ENCODE measurements at places on chromosomes 12 and 14.

- DNase-seq: no peak
These were observed 226.8 kb upstream of the HMGA2 start for GRCh38 chr12:65597527-65597926.

GRCh38 chr12:116600959-116601918 is 42.1 kb downstream of the MAP1LC3B2 start:
- DNase-seq: no peak

DNA sequence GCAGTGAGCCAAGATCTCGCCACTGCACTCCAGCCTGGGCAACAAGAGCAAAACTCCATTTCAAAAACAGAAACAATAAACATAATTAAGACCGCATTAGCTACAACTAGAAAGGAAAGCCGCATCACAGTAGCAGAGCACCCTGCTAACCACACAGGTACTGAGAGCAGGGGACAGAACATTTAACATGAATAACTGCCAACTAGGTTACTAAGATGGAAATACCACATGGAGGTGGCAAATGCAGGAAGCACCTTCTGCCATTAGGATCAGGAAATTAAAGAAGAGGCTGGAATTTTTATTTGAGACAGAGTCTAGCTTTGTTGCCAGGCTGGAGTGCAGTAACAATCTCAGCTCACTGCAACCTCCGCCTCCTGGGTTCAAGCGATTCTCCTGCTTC is 41.9 kb downstream of the CDC42BPB start:
- no peak for DNase-seq

GRCh38 chr12:23209793-23210192 is 584.8 kb downstream of the ETNK1 start:
- DNase-seq: no peak

GRCh38 chr12:75161488-75161887 is 48.2 kb downstream of the KCNC2 start:
- no peak for DNase-seq

GRCh38 chr14:90785876-90786450 is 30.3 kb downstream of the TTC7B start:
- DNase-seq: no peak

DNA sequence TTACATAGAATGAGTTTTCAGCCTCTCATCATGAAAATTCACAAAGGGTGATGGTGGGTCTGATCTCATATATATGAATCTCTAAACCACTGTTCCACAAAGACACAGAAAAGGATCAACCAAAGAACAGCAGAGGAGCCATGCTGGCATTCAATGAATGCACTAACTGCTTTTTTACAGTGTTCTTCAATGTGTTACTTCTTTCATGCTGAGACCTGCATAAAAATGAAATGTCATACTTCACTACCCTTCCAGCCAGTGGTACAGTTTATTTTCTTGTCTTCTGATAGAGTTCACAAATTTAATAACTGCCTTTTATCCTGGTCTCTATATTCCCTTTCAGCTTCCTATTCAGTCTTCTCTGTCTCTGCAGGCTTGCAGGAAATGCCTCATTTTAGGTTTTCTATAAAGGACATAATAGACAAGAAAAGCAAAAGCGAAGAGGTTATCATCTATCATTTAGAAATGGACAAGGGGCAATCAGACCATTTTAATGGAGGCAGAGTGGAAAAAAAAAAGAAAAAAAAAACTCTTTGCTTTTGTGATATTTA is 836.7 kb upstream of the FOXG1 start:
- DNase-seq: no peak

- DNase-seq: no peak
These were observed 7.6 kb upstream of the BMP4 start for GRCh38 chr14:53964249-53964648.

DNA sequence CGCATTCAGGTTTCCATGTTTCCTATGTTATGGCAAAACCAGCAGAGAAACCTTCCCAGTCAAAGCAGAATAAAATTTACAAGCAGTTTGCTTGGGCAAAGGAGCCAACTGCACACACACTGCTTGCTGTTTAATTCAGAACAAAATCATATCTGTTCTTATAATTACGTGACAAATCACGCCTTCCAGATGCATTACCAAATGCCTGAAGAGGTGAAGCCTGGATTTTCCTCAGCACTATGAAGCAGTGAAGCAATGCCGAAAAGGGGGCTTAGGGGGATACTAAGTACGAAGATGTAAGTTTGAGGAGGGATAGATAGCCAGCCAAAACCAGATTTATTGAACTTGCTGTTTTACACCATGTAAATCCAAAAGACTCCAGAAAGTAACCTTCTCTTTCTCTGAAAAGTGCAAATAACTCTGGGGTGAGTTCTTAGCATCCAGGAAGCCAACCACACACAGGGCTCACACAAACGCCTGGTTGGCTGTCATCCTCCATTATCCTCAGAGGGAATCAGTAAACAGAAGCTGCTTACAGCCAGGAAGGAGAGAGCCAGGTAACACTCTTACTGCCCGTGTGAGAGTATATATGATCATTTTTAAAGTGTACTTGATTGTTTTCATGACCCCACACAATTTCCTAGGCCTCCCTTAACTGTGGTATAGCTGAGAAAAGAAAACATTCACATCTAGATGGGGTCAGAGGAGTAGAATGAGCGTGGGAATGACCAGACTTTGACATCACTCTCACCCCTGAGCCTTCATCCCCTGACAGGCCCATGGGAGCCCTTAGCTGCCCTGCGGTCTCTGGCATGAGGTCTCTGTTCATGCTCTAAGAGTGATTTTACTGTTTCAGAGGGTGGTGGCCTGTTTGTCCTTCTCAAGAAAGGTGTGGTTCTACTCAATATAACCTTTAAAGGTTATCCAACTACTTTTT is 442.5 kb downstream of the EGLN3 start:
- no peak for DNase-seq

- DNase-seq: no peak
These were observed 858 bp downstream of the SLC35F4 start for GRCh38 chr14:57865066-57865402.

DNA sequence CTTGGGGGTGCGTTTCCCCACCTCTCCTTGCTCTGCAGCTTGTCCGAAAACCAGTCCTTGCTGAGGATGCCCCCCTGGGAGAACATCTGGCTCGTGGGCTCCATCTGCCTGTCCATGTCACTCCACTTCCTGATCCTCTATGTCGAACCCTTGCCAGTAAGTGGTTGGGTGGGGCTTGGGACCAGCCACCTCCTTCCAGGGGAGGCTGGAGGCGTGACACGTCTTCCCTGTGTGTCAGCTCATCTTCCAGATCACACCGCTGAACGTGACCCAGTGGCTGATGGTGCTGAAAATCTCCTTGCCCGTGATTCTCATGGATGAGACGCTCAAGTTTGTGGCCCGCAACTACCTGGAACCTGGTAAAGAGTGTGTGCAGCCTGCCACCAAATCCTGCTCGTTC is 57.5 kb downstream of the ANAPC7 start:
- no peak for DNase-seq

DNA sequence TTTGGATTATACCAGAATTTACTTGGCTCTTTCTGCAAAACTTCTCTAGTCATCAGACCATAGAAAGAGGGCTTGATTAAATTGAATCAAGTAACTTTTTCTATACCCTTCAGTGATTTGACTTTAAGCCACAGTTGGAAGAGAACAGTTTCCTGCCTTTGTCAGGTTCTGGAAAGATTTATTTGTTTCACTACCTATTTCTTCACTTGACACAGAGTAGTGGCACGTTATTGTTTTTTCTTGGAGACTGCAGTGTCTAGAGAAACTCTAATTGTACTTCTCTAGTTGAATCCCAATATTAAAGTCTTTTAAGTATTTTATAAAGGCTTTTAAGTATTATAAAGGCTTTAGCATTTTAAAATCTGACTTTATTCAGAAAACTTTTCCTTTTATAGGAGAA is 138.1 kb downstream of the TMEM117 start:
- no peak for DNase-seq

DNA sequence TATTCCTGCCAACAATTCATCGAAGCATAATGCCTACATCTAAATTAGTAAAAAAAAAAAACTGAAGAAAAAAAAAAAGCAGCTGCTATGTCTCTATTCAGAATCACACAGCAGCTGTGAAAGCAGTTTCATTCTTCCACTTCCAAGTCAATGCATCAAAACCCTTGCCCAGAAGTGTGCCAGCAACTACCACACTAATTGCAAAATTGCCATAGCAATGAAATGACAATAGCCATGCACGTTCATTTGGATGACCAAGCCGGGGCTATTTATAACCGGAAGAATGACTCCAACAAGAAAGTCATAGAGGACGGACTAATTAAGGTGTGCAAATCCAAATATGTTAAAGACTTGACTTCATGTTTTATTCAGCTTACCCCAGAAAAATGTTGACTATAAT is 42.5 kb downstream of the SLC2A13 start:
- no peak for DNase-seq

DNA sequence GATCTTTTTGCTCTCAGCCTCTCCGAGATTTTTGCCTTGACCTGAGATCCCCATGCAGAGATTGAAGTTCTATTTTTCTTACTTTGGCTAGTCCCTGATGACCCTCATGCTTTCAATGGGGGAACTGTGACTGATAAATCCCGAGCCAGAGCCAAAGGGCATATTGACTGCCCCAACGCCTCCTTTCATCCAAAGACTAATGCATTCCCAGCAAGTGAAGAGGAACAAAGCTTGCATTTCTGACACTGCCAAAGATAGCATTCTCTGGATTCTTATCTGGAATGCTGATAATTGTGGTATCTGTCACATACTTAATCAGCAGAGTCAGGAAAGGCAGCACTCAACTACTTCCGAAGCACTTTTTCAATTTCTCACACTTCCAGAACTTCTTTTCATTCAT is 152.3 kb upstream of the EGLN3 start:
- DNase-seq: no peak

DNA sequence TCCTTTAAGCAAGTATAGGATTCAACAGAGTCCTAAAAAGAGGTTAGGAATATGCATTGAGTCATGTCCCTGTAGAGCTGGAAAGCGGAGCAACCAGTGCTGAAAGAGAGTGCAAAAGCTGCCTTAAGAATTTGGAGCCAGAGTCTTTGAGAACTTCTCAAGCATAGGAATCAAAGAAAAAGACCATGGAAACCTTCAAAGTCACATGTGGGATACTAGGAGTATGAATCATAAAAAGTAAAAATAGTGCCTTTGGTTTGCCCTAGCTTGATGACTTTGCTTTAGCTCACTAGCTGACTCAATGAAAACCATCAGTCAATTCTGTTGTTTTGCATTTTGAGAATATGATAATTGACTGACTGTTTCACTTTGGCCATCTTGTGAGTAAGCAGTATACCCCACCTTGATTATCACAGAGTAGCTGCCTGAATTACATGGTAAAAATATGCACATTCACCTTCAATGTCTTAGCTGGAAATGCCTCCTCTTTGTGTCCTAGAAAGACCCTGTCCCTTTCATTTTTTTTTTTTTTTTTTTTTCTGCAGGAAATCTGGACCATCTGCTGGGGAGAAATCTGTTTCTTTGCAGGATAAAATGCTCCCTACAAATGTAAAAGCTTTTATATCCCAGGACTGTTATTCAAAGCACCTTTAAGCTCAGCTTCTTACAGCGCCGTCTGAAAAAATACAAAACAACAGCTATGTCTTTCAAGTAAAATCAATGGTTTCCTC is 248.6 kb upstream of the KRR1 start:
- peak; percentile 41 for DNase-seq

- DNase-seq: no peak
These were observed 222.2 kb downstream of the FLRT2 start for GRCh38 chr14:85752175-85752574.

DNA sequence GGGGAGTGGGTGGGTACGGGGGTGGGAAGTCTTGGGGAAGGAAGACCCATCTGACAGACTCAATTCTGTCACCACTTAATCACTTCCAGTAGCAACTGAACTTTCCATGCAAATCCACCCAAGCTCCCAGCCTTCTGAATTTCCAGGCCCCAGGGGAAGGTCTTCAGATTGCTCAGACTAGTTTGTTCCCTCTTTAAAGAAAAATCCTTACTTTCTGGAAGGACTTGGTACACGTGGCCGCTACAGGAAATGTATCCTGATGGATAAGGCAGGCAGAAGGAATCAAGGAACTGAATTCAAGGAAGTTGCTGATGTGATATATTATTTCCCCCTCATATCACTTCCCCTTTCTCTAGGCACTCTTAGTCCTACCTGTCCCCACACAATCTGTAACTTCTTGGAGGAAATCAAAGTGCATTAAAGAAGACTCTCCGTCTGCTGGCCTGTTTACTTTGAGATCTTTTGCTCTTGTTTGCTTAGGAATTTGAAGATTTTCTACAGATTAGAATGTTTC is 6.4 kb downstream of the NFKBIA start:
- DNase-seq: no peak

DNA sequence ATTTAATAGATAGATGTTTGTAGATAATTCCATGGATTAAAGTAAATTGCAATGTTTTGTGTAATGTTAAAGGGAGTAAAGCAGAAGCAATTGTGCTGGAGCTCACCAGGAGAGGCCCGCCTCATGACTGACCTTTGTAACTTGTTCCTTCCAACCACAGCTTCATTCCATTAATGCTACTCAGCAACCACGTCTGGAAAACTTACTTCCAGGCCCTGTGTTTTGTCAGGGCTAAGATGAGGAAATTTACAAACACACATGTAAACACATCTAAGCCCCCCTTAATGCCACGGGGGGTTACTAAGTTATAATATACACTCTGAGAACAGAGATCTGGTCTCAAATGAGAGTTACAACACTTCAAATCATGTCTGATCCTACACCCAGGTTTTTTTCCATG is 12.4 kb downstream of the LUM start:
- peak; percentile 83 for DNase-seq

- DNase-seq: no peak
These were observed 101.2 kb downstream of the NINJ2 start for GRCh38 chr12:561908-562593.

DNA sequence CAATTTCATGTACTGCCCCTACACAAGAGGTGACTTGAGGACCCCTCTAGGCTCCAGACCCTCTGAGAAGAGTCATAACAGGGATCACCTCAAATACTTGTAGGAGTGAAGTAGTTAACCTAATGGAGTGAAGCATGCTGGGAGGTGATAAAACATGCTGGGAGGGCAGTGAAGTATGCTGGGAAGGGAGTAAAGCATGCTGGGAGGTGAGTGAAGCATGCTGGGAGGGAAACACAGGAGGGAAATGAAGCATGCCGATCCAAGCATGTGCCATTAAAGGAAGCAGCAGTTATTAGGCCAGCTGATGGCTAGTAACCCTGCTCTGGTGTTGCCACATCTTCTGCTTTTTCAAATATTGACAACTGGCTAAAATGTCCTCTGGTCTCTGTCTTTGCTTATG is 70.7 kb upstream of the TRHDE start:
- no peak for DNase-seq

- DNase-seq: no peak
These were observed 17.3 kb upstream of the CCND2 start for GRCh38 chr12:4256043-4256826.

All from fibroblast of skin of left biceps (primary cell).